Kidney glomerular epithelial cell (primary cell): ENCODE measurements at places on chromosomes 13 and 19.

- DNase-seq = peak; percentile 36
Measured at GRCh38 chr13:75372517-75372916, 109.5 kb downstream of the TBC1D4 start.

DNA sequence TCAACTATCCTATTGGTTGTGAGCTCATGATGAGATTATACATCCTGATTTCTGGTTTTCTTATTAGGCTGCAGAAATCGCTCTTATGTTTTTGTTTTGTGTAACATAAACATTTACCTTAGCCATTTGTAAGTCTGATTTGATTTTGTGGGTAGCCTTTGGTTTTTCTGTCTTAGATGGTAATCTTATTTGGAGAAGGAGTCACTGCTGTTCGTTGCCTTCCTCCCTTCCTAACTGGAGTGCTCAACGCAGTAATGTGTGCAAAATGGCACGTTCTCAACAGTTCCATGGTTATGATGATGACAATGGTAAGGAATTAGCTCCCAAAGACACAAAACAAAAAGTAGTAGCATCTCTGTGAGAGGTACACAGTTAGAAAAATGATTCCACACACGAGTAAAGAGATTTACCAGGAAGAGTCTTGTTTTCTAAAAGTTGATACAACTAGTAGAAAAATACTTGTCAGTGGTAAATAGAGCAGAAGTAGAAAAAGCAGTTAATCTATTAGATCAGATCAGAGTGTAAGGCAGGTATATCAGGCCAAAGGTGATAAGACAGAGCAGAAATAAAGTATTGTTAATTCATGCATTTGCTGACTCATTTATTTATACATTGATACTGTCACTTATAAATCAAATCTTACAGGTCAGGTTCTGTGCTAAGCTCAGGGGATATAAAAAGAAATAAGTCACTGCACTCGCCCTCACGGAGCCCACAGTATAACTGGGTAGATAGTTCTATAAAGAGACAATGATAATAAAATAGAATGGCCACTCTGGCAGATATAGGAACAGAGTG, 270.0 kb downstream of the NALCN start:
- DNase-seq = no peak

DNA sequence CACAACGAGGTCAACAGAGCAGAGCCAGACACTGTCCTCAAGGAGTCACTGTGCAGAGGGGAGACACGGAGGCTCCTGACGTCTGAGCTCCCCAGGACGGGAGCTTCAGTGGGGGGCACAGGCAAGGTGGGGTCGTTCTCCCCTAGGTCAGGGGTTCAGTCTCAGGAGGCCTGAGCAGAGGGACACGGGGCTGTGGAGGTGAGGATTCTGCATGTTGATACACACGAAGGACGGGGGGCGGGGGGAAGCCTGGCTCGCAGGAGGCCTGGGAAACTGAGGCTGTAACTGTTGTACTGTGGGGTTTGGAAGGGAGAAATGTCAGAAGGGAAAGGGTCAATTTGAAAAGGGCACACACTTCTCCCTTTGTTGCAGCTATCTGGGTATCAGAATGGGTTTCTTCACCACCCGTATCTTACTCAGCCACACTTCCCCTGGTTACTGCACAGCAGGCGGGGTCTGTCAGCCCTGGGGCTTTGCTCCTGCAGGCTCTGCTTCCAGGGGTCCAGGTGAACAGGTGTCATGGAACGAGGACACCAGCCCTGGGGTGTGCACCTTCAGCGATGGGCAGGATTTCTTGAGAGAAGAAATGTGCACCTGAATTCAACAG, 748 bp upstream of the SIGLEC8 start:
- DNase-seq = no peak

GRCh38 chr19:15538774-15539173, 30.4 kb downstream of the CYP4F22 start:
- DNase-seq = no peak

GRCh38 chr13:42377640-42378382, 105.9 kb downstream of the AKAP11 start:
- DNase-seq = no peak

- DNase-seq = peak; percentile 37
Measured at GRCh38 chr19:36060430-36060829, 5.7 kb downstream of the WDR62 start.

DNA sequence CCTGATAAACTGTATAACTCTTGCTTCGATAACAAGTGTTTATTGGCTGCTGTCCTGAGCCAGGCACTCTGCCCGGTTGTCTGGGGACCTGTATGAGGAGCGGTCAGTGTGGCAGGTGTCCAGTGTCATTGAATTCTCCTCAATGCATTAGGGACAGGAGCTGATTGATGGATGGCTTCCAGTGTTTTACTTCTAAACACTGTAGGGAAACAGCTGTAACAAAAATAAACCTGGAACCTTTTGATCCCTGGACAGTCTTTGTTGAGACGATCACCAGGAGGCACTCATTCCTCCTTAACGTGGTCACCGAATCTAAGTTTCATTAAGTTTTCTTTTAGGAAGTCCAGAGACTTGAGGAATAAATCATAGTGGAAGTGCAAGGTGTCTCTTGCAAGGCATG, 17.9 kb downstream of the UBAC2 start:
- DNase-seq = no peak

- DNase-seq = no peak
Measured at GRCh38 chr19:46660008-46660517, 919 bp downstream of the DACT3 start.

DNA sequence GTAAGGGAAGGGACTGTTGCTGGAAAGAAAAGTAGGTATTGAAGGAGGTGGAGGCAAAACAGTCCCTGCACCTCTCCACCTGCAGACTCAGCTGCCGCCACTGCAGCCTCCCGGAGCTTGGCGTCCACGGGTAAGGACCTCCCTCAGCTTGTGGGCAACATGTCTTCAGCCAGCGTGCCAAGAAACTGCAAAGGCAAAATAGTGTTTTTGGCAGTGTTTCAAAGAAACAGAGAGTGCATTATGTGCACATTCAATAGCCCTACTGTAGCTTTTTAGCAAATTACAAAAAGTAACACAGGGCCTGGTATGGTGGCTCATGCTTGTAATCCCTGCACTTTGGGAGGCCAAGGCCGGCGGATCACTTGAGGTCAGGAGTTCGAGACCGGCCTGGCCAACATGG, 57.4 kb downstream of the ATP11A start:
- DNase-seq = no peak

DNA sequence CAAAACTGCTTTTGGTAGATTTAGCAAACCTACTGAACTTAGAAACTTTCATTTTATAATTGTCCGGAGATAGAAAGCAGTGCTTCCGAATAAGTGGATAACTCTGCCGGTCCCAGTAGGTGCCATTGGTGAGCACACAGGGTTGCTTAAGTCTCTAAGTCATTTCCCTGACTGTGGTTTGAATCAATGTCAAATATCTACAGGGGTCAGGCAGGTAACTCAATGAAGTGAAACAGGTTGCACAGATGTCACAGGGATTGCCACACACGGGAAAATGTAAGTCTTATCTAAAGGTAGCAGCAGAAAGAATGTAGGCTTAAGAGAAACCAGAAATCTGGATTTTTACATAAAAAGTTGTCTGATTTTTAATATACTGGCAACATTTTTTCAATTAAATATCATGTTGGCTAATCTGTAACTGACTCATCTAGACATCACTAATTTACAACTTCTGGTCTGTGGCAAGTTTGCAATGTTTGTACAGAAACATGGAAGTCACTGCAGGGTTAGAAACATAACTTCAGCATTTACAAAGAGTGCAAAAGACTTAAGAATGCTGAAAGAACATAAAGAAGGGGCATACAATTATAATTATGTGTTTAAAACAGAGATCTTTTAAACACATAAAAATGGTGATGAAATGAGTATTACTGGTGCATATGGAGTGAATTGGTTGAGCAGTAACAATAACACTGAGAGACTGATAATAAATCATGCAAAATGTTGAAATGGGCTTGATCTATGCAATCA, 14.3 kb upstream of the LRRC63 start:
- no peak for DNase-seq

- no peak for DNase-seq
Measured at GRCh38 chr19:10892256-10892655, 20.9 kb downstream of the CARM1 start.

DNA sequence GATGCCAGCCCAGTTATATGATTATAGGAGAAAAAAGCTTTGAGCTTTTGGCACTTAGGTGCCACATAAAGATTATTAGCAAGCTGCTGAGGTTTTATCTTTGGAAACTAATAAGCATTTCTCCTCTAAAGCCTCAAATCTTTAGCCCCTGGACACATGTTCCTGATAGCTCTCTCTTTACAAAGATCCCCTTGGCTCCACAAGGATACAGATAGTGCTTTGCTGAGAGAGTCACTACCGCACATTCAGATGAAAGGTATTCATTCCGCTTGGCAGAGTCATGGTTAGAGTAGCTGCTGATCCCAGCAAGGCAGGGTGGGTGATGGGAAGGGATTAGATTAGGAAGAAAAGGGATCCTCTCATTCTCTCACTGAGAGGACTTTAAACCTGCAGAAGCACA, 28.2 kb upstream of the PSG7 start:
- DNase-seq = no peak

GRCh38 chr19:58556622-58557220, 1.7 kb downstream of the UBE2M start:
- no peak for DNase-seq

- DNase-seq = no peak
Measured at GRCh38 chr13:75512253-75512652, 25.4 kb downstream of the COMMD6 start.

DNA sequence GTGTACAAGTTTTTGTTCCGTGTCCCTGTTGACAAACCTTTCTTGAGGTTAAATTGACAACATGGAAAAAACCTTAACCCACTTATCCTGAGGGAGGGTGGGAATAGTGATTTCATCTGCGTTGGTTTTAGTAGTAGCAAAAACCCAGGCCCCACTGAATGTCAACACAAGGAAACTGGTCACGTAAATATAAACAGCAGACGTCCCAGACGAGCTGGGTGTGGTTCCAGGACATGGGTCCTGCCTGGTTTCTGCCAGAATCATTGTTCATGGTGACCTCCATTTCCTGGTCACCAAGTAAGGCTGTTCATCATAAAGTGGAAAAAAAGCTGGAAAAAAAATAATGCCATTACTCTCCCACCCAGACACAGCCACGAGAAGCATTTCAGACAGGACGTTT, 16.9 kb upstream of the F2RL3 start:
- DNase-seq = no peak

DNA sequence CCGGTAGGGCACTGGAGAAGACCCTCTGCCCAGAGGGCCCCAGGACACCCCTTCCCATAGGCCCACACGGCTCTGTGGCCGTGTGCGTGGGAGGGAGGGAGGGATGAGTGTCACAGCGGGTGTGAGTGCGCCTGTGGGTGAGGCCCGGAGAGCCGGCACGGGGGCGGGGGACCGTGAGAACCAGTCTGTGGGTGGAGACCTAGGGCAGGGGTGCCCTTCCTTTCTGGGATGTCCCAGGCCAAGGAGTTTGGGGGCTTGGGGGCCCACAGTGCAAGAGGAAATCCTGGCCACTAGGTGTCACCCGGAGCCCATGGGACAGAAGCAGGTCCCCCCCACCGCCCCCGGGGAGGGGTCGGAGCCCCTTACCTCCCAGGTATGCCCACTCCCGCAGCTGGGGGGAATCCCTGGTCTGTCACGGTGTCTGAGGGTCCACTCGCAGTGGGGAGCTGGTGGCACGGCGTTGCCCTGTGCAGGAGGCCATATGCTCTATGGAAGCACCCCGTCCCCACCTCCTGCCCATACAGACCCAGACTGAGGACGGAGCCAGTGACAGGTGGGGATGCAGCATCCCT, 16.0 kb upstream of the SLC7A10 start:
- no peak for DNase-seq

GRCh38 chr13:41611385-41611784, 154.0 kb downstream of the RGCC start:
- DNase-seq = no peak

DNA sequence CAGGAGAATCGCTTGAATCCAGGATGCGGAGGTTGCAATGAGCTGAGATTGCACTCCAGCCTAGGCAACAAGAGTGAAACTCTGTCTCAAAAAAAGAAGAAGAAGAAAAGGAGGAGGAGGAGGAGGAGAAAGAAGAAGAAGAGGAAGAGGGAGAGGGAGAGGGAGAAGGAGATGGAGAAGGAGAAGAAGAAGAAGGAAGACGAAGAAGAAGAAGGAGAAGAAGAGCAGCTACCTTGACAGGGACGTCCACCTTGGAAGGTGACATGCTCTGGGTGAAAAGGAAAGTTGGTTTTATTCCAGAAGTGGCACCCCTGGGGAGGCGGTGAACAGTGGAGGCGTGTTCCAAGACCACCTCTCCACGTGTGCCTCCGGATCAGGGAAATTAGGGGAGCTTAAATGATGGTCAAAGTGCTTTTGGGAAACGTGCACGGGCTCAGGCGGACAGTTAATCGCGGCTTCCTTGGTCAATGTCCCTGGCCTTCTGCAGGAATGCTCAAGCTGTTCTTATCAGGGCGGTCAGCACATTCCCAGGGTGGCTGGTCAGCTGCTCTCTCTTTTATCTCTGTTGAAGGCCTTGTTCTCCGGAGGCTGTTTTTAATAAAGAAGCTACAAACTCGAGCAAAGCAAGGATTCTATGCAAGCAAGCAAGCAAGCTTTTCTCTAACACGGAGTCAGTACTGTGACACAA, 78.9 kb upstream of the PEG3 start:
- no peak for DNase-seq

DNA sequence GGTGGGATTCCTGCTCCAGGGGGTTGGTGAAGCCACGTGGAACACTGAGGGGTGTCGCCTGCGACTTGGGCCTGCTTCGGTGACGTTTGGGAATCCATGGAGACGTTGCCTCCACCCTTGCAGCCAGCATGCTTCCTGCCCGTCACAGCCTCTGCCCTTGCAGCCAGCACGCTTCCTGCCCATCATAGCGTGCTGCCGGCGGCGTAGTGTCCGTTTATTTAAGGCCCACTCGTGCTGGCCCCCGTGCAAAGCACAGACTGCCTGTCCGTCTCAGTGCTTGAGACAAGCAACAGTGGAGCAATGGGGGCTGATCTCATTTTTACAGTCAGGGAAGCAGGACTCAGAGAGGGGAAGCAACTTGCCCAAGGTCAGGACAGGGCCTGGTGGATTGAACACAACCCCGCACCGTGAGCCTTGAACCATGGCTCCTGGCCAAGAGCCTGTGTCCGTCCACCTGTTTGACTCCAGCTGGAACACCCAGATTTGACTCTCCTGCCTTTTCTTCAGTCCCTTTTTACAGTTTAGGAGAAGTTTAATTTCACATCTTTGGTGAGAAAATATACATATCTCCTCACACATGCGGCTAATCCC, 149.6 kb downstream of the TEX29 start:
- no peak for DNase-seq

- DNase-seq = no peak
Measured at GRCh38 chr19:30053558-30053957, 111.5 kb downstream of the URI1 start.

DNA sequence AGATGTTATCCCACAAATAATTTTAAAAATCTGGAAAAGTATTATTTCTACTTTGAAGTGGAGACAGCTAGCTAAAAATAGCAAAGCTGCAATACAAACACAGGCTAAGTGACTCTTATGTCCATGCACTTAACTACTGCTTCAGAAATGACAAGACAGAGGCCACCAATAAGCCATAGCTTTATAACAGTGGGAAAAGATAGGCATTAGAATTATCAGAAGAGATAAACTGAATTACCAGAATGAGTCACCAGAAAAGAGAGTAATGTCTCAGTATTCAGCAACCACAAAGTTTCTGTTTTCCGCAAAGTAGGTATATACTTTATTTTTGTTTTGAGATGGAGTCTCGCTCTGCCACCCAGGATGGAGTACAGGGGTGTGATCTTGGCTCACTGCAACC, 17.1 kb downstream of the CLN5 start:
- DNase-seq = no peak
